ENCODE measurements at places on chromosomes 5 and 9.

GRCh38 chr5:143678148-143678905, 133.6 kb upstream of the HMHB1 start:
- no peak for DNase-seq

DNA sequence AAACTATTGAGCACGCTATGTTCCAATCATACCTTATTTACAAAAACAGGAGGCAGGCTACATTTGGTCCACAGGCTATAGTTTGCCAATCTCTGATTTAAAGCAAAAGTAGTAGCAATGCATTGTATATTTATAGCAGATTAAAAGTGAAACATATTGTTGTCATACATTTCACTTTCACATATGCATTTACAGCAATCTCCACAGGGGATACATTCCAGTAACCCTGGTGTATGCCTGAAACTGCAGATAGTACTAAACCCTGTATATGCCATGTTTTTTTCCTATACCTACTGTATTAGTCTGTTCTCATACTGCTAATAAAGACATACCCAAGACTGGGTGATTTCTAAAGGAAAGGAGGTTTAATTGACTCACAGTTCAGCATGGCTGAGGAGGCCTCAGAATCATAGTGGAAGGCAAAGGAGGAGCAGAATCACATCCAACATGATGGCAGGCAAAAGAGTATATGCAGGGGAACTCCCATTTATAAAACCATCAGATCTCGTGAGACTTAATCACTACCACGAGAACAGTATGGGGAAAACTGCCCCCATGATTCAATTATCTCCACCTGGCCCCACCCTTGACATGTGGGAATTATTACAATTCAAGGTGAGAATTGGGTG, 5.9 kb upstream of the CSF1R start:
- DNase-seq: no peak

GRCh38 chr9:69178583-69179011, 4.5 kb downstream of the TJP2 start:
- peak; percentile 47 for DNase-seq

DNA sequence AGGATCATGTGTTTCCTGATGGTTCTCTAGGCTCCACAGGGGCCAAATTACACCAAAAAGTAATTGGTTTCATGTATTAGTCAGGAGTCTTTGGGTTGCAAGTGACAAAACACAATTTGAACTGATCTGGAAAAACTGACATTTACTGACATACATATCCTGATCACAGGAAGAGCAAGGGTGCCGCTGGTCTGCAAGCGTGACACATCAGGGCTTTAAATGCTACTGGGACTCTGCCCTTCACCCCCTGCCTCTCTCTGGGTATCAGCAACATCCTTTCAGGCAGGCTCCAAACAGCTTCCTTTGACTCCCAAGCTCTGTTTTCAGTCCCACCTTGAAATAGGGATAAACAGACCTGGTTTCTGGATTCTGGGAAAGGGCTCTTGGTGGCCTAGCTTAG, 197.5 kb downstream of the PALM2AKAP2 start:
- DNase-seq: no peak

DNA sequence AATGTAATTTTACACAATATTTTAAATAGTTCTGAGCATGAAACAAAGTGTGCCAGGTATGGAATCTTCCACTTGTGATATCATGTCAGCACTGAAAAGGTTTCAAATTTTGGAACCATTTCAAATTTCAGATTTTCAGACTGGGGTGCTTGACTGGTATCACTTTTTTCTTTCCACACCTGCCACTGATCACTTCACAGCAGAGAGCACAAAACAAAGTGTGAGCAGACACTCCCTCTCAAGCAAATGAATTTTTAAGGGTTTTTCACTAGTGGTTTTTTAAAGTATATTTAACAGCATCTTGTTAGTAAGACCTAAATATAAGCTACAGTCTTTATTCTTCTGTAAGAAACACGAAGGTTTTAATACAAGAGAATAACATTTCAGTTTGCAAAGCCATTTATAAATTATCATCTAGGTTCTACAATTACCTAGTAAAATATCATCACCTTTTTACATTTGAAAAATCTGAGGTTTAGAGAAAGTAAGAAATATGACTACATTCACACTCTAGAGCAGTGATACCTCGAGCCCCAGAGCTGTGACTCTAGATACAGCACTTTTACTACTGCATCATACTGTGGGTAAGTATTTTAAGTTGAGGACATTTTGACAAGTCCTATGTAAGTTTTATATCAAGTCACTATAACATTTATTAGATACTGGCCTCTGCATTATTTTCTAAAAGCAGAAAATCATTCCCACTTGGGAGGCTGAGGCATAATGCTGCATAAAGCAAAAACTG, 14.6 kb downstream of the GOLPH3 start:
- DNase-seq: no peak

GRCh38 chr9:127815512-127816361, 13.1 kb downstream of the FPGS start:
- no peak for DNase-seq

DNA sequence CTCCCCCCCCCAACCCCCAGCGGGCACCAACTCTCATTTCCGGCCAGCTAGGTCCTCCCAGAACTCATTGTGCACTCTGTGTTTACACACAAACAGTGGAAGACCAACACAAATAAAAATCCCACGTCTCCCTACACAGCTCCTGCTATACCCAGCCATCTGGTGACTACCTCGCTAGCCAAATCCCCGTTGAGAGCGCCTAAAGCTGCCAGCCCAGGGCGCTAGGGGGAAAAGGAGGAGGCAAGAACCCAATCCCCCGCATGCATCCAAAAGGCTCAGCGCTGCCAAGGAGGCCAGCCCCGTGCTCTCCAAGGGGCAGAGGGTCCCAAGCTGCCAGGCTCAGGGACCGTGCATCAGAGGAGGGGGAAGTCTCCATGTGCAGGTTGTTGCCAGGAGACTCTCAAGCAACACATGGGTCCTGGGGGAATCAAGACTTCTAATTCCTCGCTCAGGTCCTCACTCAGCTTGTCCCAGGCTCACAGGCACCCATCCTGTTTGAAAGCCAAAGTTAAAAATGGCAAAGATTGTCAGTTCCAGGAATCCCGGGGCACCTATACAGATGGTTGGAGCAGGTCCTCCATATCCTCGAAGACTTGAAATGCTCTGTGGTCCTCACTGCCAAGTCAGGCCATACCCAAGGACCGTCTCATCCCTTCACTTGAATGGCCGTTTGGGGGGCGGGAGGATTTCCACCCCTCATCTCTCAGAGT, 2.7 kb downstream of the ASTN2 start:
- DNase-seq: no peak

- no peak for DNase-seq
Observed at GRCh38 chr9:124419832-124420489, 4.7 kb upstream of the PSMB7 start.

- no peak for DNase-seq
Observed at GRCh38 chr5:181044662-181045305, 4.7 kb downstream of the BTNL9 start.

DNA sequence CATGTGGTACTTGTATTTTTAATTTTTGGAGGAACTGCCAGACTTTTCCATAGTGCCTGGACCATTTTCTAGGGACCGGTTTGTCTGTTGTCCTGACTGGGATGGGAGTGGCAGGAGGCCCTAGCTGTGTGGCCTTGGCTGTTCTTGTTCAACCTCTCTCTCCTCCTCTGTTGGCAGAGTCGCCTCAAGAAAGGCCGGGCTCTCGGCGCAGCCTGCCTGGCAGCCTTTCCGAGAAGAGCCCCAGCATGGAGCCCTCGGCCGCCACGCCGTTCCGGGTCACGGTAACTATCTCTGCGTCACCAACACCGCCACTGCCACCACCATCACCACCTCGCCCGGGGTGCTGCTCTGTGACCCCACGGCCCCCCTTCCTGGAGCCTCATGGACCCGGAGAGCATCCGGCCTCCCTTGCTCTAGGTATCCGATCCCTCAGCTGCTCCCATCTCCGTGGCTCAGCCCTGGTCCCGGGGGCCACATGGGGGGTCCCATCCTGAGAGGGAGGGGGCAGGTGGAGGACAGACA, 27.1 kb downstream of the DAB2IP start:
- DNase-seq: no peak

GRCh38 chr5:80212171-80212667, 43.6 kb downstream of the SERINC5 start:
- no peak for DNase-seq

DNA sequence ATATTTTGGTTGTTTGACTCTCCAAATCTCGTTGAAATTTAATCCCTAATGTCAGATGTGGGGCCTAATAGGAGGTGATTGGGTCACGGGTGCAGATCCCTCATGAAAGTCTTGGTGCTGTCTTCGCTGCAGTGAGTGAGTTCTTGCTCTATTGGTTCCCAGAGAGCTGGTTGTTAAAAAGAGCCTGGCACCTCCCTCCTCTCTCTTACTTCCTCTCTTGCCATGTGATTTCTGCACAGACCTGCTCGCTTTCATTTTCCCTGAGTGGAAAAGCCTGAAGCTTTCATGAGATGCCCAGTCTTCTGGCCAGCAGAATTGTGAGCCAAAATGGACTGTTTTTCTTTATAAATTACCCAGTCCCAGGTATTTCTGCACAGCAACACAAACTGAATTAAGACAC, 221.6 kb downstream of the MAT2B start:
- DNase-seq: no peak

DNA sequence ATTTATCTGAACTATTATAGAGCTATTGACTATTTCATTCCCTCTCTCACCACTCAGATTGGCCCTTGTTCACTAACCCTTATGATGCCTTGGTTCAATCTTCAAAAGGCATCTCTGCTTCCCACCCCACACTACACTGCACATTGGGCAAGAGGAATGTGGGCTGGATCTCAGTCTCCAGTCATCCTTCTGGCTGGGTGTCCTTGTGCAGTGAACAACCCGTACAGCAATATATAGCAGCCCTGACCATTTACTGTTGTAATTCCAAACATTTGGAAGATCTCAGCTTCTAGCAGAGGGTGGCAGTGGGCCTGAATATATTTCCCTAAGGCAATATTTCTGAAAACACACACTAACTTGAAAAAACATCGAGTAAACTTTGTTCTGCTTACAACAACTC, 199.2 kb upstream of the GDNF start:
- no peak for DNase-seq

- DNase-seq: no peak
Observed at GRCh38 chr9:93306081-93306480, 122.1 kb downstream of the WNK2 start.

DNA sequence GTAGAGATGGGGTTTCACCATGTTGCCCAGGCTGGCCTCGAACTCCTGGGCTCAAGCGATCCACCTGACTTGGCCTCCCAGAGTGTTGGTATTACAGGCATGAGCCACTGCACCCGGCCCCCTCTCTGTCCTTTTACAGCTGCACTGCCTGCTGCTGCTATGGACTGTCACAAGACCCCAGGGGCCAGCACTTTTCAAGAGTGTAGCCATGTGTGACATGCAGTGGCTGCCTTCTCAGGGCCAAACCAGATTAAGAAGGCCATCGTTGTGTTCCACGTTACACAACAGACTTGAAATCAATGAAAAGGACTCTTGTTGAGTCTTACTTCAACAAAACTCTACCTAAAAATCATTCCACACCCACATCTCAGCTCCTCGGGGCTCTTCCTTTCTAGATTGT, 78.9 kb upstream of the ICE1 start:
- no peak for DNase-seq

GRCh38 chr9:4955836-4956235, 29.2 kb upstream of the JAK2 start:
- peak; percentile 49 for DNase-seq

DNA sequence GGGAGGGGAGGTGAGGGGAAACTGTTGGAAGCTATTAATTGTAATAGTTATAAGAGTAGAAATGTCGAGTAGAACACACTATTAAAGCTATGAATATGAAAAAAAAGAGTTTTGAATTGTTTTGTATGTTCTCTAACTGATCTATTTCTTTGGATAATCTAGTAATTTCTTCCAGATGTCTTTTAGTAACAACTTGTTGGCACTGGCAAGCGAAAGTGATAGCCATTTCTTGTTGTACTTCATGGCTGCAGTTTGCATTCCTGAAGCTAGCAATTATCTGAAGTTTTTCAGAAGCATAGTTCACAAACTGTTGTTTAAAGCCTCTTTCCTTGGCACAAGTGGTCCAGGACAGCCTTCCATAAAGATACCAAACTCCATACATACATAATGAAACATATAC, 49.4 kb upstream of the SPATA31C2 start:
- DNase-seq: no peak

GRCh38 chr9:94740145-94740840, 13.8 kb downstream of the AOPEP start:
- no peak for DNase-seq

DNA sequence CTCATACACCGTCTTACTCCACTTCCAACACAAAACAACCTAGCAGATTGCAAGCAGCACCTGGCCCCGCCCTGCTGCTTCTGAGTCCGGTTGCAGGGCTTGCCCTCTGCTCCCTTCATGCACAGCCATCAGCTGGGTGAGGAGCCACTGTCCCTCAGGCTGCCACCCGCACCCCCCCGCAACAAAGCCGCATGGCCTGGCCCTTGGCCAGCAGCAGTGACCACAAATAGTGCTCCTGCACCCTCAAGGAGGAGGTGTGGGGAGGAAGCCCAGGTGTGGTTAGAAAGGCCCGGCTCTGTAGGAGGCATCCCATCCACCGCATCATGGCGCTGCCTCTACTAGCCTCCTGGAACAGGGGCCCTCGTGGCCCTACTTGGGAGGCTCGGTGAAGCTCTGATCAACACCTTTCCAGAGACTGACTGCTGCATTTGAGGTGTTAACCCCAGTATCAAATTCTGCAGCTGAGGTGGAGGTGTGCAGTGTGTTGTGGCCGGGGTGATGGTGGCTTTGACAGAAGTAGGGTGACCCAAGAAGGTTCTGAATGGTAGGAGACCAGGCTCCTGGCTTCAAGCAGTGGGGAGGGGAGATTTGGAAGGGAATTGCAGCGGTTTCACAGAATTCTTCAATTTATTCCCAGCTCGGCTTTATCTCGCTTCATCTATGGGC, 52.7 kb downstream of the WNK2 start:
- no peak for DNase-seq

DNA sequence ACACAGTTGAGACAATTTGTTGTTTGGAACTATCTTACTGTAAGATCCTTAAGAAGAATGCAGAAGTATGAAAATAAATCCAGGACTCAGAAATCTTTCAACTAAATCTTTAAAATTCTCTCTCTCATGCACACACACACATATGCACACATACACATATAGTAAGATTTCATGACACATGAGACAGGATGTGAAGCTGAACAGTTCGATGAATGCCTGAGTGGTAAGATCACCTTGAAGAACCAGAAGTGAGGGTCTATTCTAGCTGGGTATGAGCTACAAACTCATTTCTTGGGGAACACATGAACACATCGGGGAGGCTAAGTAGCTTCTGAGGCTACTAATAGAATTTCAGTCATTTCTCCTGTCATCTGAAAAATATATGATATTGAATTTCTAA, 153.6 kb downstream of the TMC1 start:
- DNase-seq: no peak

DNA sequence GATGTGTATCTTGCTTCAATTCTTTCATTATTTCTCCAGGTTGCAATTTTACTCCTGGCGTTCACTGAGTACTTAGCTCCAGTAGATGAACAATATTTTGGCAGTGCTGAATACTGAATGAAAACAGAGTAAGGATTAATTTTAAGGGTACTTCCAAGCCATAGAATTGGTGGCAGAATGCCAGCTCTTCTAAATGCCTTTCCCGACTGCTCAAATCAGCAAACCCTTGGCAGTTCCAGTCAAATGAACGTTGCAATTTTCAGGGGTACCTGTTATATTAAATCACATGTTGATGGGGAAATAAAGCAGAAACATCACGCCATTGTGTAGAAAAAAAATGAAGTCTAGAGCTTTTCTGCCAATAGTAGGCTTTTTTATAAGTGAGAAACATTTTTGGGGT, 282.4 kb upstream of the RPS23 start:
- no peak for DNase-seq
